ENCODE measurements at places on chromosomes 12 and 14. TPM values are rescaled to one million over a fixed set of nuclear protein-coding genes. Genes with fewer than 3 reads are reported as not detected.

Gene OVCH1
- total RNA-seq = 4.9 TPM

Gene C12orf75
- total RNA-seq = 35.7 TPM

- DNase-seq = no peak
Measured at GRCh38 chr12:118500299-118500698, 123.9 kb downstream of the SUDS3 start.

- no peak for DNase-seq
Measured at GRCh38 chr14:75636100-75636692, 24.5 kb downstream of the ERG28 start.

Gene C14orf39
- 4.4 TPM for total RNA-seq

Gene NFE2
- total RNA-seq = 7.7 TPM

DNA sequence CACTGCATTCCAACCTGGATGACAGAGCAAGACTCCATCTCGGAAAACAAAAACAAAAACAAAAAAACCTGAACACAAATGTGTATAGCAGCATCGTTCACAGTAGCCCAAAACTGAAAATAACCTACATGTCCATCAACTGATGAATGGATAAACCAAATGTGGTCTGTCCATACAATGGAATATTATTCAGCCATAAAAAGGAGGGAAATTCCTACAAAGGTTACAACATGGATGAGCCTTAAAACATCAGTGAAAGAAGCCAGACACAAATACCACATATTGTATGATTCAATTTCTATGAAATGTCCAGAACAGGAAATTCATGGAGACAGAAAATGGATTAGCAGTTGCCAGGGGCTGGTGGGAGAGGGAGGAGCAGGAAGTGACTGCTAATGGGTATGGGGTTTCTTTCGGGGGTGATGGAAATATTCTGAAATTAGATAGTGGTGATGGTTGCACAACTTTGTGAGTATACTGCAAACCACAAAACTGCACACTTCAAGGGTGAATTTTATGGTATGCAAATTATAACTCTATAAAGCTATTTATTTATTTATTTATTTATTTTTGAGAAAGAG, 4.0 kb downstream of the MYL2 start:
- no peak for DNase-seq

Gene RHOJ
- 55.9 TPM for total RNA-seq

Gene KRT79
- not detected for total RNA-seq

Gene CARMIL3
- total RNA-seq = 0.58 TPM

Gene E2F7
- total RNA-seq = 0.27 TPM

GRCh38 chr14:59538936-59539335, 37.7 kb downstream of the CCDC175 start:
- no peak for DNase-seq

DNA sequence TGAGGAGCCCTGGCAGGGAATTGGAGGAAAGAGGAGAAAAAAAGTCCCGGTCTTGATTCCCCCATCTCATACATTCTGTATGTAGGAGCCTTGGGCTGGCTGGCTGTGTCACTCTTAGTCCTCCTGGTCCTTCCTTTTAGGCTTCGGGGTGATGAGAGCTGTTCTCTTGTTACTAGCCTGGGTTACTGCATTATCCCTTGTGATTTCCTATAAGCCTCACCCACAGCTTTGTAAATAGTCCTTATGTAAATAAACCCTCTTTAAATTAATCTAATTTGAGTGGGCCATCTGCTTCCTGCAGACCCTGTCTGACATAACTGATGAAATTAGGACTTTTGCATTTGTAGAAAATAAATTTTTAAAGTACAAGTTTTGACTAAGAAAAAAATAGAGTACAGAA, 19.2 kb downstream of the DNM1L start:
- no peak for DNase-seq

DNA sequence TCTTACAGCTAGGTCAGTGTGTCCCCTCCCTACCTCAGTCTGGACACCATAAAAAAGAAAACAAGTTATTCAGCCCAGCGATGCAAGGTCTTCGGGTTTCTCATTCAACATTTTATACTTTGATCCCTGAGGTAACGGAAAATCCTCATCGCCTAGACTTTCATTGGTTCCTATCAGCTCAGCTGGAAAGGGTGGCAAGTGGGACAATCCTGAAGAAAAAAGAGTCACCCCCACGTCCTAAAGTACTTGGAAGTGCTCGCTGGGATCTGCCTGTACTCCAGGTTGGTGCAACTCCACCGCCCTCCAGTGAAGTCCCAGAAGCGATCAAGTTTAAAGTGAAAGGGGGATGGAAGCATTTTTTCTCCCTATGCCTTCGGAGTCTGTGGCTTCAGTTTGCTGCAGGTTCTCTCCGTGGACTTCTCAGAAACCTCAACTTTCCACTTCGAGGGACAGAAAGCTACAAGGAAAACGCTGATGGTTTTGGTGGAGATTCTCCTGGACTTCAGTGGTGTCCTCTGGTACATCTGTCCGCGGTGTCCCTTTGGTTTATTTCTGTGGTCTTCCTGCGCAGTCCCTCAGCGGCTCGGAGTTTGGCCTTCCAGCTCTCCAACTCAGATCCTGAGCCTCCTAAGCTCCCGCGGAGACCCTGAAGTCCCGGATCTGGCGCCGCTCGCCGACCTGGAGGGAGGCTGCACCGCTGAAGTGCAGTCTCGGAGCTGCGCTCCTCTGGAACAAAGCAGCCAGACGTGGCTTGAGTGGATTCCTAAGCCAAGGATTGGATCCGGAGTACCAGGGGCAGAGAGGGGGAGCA, 1.8 kb upstream of the LRFN5 start:
- peak; percentile 69 for DNase-seq

Gene ZDHHC22
- not detected for total RNA-seq

Gene RFLNA
- total RNA-seq = 28.1 TPM

- DNase-seq = no peak
Measured at GRCh38 chr14:68981539-68981976, 2.5 kb upstream of the ACTN1 start.

DNA sequence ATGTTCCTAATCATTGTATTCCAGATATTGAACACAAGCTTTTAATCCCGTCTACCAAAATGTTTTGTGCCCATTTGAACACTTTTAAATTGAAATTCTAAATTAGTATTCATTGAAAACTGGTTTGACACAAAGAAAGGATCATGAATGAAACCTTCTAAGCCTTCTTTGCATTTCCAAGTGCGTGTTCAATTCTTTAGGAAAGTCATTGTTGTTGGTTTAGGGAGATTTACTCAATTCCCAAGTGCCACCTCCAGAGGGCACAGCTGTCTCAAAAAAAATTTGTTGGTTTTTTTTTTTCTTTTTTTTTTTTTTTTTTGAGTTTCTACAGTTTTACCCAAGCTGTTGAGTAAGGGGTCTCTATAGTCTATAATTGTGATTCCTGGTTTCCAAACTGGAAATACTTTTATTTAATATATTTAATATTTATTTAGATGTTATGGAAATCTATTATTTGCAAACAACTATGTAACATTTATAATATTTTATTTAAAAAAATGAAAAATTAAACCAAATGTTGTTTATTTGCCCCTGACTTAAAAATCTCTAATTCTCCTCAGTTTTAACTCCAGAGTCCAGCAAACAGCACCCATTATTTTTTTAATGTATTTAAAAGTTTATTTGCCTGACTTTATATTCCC, 79.9 kb downstream of the NEDD1 start:
- DNase-seq = no peak

GRCh38 chr12:39892146-39892545, 213.7 kb downstream of the SLC2A13 start:
- no peak for DNase-seq

GRCh38 chr12:85005615-85006014, 30.5 kb downstream of the TSPAN19 start:
- DNase-seq = no peak

Gene BCL2L2
- 56.5 TPM for total RNA-seq

- no peak for DNase-seq
Measured at GRCh38 chr14:45361727-45362126, 108.7 kb upstream of the MIS18BP1 start.

GRCh38 chr12:51591016-51591901, at the start of gene SCN8A:
Gene SCN8A, plus strand, starts transcription at chr12:51591233. Its CDS starts 71,585 bp downstream, at chr12:51662818.
- no peak for DNase-seq

- no peak for DNase-seq
Measured at GRCh38 chr12:48279601-48280000, 71.1 kb downstream of the ZNF641 start.

Gene INSM2
- total RNA-seq = not detected

DNA sequence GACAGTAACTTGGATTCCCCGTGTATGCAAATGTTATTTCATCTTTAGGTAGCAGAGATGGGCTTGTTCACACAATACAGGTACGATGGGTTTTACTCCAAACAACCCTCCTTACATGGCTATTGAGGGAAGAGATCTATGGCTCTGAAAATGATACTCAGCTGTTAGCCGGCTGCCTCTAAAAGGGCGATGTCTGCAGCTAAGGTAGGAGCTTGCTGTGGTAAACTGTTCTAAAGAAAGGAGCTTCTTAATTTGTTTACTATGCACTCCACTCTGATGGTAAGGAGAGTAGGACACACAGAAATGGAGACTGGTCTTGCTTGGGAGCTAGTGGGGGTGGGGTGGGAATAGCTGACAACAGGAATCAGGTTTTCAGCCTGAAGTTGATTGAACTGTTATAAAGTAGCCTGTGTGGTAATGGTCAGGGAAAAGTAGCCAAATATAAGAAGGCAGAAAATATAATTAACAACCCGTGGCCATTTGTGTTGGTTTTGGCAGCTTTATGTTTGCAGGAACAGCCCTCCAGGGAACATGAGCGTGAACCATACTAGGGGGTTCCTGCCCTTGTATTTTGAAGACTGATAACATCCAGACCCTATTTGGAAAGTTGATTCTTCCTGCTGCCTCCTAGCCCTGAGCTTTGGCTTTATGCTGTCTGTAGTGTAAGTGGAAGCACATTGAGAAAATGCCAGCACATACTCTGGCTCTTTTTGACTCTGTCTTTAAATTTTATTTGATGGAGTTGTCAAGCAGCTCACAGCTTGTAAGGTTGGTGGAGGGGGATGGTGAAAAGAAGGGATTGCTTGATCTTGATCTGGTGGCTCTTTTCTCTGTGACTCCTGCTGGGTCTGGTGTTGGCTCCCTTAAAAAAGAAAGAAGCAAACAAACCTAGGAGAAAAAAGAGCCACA, 929.8 kb downstream of the DIO2 start:
- no peak for DNase-seq

GRCh38 chr12:116385486-116386217, 108.2 kb upstream of the MED13L start:
- DNase-seq = no peak

Gene NYNRIN
- 20.0 TPM for total RNA-seq

DNA sequence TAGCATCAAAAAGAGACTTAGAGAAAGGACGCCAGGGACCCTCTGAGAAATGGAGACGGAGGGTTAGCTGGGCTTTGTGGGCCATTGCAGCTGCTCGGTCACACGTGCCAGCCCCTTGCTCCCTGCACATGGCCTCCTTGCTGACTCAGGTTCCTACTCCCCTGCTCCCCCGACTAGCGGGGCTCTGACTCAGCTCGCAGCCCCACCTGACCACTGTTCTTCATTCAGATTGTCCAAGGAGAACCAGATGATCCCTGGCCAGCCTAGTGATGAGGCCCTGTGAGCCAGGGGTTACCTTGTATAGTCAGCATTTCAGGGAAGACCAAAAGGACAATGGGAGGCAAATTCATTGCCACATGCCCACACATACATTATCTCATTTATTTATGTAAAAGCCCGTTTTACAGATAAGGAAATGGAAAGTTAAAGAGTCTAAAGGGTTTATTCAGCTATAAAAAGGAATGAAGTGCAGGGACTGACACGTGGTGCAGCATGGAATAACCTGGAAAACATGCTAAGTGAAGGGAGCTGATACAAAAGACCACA, 103.4 kb downstream of the LGMN start:
- no peak for DNase-seq

DNA sequence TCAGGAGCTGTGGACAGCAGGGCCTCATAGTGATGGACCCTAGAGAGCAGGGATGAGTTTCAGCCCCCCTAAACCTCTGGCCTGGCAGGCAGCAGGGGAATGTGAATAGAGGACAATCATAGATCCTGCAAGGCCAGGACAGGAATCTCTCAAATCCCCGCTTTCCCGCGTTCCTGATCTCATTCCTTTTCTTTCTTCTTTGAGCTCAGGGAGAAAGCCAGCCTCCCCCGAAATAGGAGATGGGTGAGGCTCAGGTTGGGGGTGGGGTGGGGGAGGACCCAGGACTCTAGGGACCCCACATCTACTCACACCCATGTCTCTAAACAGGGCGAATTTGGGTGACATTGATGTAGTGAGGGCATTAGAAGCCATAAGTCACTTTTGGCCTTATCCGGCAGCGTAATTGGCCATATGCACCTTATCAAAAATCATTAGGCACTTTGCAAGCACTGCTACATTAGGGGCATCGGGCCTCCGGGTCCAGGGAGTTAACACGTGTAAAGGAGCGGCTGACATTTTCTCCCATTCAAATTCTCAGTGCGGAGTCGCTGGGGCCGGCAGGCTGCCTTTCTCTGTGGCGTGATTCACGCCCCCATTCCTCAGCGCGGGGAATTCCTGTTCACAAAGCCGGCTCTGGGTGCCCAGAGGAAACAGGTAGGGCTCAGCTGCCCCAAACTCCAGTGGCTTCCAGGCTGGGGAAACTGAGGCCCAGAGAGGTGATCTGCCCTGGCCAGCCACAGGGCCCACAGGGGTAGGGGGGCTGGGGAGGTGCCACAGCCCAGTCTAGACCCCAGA, 1.5 kb downstream of the LHX5 start:
- no peak for DNase-seq

DNA sequence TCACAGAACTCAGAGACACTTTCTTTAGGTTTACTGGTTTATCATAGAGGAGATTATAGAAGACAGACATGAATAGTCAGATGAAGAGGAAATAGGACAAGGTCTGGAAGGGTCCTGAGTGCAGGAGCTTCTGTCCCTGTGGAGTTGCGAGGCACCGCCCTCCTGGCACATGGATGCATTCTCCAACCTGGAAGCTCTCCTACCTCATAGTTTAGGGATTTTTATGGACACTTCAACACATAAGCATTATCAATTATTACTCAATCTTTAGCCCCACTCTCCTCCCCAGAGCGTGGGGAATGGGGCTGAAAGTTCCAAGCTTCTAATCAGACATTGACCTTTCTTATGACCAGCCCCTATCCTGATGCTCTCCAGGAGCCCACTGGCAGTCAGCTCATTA, 12.6 kb upstream of the KRT7 start:
- DNase-seq = no peak

All from sciatic nerve (tissue), 2 donors.